ENCODE measurements at places on chromosomes 1 and 21.

DNA sequence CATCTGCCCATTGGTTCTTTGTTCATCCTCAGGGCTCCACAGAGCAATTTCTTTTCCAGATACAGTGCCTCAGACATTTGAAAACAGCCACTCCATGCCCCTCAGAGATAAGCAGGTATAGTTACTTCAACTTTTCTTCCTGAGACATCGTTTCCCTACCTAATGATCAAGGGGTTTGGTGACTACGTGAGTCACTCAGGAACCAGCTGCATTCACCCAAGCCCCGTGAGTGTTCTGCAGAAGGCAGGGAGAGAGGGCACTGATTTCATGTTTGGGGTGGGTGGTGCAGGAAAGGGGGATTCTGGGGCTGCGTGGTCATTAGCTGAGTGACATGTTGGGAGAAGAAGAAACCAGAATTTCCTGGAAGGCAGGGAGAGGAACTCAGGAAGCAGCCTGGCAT, 25.0 kb downstream of the NCF2 start:
- no peak for DNase-seq

DNA sequence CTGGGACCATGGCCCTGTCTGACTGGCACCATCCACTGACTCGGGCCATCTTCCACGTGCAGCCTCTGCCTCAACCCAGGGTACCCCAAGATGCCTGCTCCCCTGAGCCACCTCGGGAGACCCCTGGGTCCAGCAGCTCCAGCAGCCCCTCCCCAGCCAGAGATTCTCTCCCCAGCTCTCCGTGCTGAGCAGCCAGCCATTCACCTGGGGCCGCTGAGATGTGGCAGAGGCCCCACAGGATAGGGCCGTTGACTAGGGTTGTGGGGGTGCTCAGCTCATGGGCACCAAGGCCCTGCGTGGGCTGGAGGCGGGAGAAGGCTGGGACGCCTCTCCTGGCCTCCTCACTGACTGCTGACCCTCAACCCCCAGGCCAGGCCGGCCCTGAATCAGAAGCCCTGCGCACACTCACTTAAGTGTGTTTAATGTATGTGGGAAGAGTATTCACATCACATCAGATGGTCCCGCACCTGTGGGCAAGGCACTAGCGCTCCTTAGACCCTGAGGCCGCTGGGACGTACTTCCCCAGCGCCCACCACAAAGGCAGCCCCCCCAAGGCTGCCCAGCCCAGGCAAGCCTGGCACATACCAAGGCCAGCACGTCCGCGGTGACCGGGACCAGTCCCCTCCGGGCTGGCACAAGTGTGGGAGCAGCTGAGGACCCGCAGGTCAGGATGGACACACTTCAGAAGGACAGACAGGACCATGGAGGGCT, 27.8 kb downstream of the SLC19A1 start:
- no peak for DNase-seq

DNA sequence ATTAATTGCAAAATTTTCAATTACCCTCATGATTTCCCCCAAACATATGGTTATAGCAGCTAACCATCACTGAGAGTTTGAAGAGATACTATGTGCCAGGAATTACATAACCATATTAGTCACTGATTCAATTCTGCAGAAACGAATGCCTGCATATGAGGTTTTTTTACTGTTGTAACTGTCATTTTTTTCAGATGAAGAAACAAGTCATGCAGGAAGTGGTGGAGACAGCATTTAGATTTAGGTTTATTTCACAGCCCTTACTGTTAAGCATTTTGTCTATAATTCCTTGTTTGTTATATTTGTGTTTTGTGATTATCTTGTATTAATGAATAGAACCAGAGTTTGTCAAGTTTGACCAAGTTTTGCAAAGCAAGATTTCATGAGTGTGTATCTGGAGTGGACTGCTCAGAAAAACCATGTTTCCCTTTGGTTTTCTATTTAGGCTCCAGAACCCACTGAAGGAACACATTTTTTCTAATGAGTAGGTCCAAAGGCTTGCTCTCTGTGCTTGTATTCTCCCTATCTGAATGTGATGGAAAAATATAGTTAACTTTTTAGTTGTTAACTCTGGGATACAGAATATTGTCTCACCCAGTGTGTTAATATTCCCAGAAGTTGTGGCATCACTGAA, 308.5 kb upstream of the ADAMTS5 start:
- peak; percentile 86 for DNase-seq

DNA sequence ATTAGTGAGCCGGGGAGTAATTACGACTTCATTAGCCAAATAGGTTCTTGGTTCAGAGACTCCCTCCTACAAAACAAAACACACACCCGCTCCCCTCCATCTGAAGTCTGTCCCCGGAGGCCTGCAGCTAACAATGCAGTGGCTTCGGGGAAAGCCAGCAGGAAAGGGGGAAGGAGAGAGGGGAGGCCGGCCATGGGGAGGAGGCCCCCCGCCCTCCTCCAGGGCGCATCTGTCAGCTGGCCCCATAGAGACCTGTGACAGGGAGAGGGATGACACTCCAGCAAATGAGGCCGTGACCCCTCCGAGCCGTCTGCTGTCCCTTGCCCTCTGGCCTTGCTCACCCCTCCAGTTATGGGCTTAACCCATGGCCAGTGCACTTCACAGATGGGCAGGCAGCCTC, 12.1 kb upstream of the CNTN2 start:
- DNase-seq, result no peak

DNA sequence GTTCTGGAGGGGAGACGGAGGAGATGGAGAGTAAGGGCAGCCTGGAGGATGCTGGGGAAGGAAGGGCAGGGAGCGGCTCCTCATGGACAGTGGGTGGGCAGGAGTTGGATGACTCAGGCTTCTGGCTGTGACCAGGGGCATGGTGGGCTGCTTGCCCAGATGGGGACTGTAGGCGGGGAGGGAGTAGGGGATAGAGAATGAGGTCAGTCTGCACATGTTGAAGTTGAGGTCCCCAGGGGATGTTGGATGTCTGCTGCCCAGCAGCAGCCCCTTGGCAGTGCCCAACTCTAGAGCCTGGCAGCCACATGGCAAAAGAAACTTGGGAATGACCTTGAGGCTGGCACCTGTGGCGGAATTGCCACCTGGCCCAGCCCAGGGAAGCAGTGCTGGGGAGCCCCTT, 6.4 kb downstream of the SELENON start:
- DNase-seq, result no peak

- peak; percentile 88 for DNase-seq
Measured at GRCh38 chr1:83999316-83999819, 436 bp upstream of the TTLL7 start.

DNA sequence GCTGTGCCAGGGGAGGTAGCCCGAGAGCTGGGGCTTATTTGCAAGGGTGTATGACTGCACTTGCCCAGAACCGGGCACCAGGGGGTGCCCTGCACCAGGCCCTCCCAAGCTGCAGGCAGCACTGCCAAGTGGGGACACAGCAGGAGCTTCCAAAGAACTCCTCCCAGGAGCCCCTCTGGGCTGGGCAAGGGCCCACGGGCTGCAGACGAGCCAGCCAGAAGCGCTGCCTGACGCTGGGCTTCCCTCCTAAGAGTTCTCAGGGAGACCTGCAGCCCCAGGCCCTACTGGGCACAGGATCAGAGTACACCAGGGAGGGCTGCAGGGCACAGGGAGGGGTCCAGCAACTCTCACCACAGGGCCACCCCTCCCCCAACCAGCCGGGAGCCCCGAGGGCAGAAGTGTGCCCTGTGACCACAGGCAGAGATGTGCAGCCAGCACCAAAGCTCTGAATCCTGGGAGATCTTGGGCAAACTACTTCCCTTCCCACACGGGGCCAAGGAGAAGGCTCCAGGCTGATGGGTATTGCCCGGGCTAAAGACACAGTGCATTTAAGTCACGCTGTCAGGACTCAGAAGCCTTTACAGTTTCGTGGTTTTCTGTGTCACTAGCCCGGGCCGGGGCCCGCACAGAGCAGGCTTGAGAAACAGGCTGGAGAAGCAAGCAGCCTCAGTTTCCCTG, 63.4 kb downstream of the KCNAB2 start:
- peak; percentile 60 for DNase-seq

DNA sequence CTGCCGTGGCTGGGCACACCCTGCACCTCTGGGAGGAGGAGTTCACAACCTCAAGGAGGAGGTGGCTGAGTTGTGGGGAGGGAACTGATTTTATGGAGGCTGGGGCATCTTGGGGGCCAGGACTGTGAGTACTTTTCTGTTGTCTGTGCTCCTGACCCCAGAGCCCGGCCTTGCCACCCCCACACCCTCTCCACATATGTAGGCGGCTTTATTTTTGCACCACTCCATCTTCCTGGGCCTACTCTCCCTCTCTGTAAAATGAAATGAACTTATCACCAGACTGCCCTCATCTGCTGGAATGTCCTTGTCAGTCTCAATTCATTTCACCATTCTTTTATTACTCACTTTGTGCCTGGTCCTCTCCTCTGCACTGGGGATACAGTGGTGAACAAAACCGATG, 12.8 kb downstream of the FOXD2 start:
- no peak for DNase-seq

DNA sequence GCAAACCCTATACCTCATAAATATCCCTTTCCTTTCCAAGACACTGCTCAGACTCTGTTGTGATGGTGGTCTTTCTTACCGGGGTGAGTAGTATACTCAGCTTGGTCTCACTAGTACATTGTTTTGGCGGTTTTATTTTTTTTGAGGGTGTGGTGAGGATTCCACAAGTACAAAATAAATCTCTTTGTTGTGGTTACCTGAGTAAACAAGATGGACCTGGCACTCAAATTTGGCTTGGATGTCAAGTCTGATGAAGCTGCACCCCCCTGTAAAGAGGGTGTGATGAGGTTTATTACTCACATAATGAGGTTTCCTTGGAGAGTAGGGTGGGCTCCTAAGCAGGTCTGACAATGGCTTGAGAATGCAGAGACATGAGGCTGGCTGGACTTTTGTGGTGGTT, 68.2 kb upstream of the KCNJ6 start:
- DNase-seq, result peak; percentile 49

- DNase-seq, result peak; percentile 93
Measured at GRCh38 chr1:228902781-228903433, 167.6 kb downstream of the RHOU start.

DNA sequence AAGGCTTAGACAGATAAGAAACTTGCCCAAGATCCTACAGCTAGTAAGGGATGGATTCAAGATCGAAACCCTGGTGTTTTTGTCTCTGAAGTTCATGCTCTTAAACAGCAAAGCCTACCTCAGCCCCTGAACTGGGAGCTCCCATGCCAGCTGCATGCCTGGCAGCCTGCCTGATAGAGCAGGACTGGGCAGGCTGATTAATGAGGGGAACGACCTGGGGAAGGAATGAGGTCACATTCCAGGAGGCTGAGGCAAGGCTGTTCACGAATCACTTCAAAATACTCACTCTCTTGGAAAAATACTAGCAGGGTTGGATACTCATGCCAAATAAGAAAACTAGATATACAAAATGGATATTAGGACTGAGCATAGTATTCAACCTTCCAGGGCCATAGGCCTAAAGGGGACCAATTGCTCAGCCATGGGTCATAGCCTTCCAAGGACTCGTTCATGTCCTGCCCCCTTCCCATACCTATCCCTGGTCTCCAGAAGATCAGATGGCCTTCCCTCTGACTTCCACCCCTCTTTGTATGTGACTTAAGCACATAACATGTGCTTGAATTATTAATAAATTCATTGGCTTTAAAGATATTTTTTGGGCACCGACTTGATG, 15.6 kb upstream of the TACSTD2 start:
- DNase-seq, result peak; percentile 87

GRCh38 chr1:208251015-208251414, 6.8 kb upstream of the PLXNA2 start:
- no peak for DNase-seq

DNA sequence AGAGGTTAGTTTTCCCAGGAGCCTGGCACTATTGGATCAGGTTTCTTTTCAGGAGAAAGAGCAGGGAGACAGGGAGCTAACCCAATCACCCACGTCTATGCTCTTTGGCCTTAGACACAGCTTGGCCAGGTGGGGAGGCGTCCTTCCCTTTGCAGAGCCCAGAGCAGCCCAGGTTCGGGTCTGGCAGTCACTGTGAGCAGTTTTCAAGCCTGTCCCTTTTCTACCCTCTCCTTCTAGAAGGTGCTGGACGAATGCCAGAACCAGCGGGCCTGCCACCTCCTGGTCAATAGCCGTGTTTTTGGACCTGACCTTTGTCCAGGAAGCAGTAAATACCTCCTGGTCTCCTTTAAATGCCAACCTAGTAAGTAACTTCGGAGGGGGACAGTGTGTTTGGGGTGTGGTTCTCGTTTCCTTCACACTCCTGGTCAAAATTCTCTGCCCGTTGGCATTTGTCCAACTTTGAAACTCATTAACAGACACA, 44.9 kb downstream of the EVA1C start:
- DNase-seq, result peak; percentile 51

DNA sequence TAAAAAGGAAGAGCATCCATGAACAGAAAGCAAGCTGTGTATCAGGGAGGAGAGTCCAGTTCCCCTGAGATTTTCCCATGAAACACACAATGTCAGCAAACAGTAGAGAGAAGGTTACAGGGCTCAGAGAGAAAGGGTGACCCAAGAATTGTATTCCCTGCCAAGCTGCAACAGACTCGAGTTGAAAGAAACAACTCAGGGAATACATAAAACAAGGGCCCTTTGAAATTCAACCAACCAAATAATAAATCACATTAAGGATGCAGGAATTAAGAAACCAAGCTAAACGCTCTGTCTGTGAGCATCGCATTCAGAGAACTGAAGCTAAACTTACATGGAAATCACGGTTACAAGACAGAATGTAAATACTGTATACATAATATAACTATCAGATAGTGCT, 20.2 kb downstream of the S100A16 start:
- no peak for DNase-seq

- no peak for DNase-seq
Measured at GRCh38 chr1:30657131-30658013, 66.0 kb downstream of the MATN1 start.

DNA sequence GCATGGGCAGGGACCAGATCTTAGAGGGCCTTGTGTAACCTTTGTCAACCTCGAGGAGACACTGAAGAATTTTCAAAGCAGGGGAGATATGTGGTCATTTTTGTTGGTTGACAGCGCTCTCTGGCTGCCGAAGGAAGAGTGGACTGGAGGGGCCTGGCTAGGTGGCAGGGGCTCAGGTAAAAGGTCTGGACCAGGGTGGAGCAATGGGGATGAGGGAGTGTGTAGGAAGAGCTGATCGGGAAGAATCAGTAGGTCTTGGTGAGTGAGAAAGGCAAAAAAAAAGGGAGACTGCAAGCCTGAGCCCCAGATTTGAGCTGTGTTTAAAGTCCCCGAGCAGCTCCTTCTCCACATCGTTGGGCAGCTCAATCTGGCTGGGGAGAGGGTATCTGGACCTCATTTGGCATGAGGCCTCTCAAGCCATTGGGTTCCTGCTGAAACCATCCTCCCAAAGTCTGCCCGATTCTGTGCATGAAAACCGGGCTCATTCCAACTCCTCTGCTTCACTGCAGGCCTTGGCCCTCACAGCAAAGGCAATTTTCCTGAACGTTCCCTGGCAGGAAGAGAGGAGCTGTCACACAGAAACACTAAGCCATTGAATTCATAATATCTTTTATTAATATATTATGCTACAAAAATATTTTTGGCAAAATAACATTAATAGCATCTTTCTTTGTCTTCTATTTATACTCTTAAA, 237.1 kb downstream of the TRABD2B start:
- DNase-seq, result no peak

- no peak for DNase-seq
Measured at GRCh38 chr1:39648496-39648895, 9.1 kb upstream of the HEYL start.
